T-helper 1 cell (primary cell): ENCODE measurements at places on chromosomes 3 and 15.

- DNase-seq: no peak
Measured at GRCh38 chr3:129593230-129593594, 13.3 kb downstream of the PLXND1 start.

GRCh38 chr15:62519900-62520299 is 354.8 kb upstream of the C2CD4B start:
- DNase-seq: no peak

DNA sequence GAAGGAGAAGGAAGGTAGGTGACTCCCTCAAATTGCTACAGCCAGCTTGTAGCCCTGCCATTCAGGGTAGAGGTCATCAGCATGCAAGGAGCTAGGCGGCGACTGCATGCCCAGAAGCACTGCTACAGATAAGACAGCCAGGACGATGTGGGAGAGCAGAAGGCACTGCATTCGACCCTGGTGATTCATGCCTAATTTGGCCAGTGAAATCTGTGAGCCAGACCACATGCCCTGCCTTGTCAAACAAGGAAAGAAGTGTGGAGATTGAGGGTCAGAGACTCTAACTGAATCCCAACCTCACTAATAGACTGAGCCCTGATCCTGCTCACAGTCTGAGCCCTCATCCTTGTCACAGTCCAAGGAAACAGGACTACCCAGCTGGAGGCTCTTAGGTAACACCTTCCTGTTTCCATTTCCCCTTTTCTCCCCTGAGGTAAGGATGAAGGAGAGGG is 86.6 kb downstream of the LINGO1 start:
- no peak for DNase-seq

DNA sequence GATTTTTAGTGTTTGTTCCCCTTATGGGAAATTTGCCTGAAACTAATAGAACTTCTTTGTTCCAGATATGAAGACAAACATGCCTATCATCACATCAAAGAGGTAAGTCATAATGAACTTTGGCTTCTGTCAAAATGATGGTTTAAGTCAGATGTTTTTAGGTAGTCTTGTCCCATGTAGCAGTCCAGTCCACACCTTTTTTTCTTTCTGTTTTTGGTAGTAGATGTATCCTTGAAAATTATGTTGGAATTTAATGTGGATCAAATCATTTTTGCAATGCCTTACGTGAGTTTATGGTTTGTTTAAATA is 12.1 kb downstream of the TSEN2 start:
- DNase-seq: no peak

DNA sequence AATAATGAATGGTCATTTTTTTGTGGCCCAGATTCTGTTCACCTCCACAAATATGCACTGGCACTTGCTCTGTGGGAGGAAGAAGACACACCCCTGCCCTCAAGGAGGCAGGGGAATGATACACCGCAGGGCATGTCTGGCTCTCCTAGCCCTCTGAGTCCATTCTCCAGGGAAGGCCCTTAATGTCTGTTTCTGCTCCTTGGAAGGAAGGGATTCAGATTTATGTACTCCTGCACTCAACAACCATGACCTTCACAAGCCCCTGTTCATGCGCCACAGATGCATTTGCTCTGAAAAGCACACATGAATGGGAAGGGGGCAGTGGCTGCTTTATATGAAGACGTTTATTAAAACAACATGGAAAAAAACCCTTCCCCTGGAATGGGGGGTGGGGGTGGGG is 333.8 kb downstream of the EPHB1 start:
- DNase-seq: no peak

GRCh38 chr3:89072642-89073041 is 34.8 kb upstream of the EPHA3 start:
- DNase-seq: no peak

- DNase-seq: no peak
Measured at GRCh38 chr3:81094986-81095385, 666.5 kb downstream of the GBE1 start.
